ENCODE measurements at places on chromosomes 11 and 22.

- DNase-seq, result no peak
Observed at GRCh38 chr11:59939482-59939881, 1.2 kb downstream of the OOSP1 start.

DNA sequence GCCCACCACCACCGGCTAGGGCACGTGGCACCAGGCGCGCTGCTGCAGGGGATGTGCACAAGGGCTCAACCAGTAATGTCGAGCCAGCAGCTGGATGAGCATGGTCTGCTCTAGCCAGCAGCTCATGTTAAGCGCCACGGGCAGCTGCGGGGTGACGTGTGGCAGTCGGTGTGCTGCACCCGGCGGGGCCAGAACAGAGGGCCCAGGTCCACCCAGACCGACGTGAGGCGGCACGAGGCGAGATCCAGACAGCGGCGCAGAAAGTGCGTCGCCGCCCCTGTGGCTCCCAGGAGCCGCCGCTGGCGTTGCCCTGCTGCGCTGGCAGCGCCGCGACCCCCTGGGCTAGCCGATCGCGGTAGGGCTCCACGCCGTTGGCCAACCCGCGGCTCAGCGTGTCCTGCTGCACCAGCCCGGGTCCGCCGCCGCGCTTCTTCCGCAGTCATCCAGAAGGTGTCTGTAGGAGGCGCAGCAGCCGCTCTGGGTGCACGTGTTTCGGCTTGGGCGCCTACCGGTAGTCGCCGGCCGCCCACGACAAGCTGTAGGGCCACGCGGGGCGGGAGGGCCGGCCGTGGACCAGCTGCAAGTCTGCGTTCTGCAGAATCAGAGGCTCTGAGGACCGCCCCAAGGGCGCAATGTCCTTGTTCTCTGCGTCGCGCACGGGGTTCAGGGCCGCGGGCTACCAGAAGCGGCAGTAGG is 4.6 kb upstream of the GALR3 start:
- DNase-seq, result no peak

GRCh38 chr11:128904656-128905344 is 13.6 kb downstream of the KCNJ5 start:
- DNase-seq, result no peak

DNA sequence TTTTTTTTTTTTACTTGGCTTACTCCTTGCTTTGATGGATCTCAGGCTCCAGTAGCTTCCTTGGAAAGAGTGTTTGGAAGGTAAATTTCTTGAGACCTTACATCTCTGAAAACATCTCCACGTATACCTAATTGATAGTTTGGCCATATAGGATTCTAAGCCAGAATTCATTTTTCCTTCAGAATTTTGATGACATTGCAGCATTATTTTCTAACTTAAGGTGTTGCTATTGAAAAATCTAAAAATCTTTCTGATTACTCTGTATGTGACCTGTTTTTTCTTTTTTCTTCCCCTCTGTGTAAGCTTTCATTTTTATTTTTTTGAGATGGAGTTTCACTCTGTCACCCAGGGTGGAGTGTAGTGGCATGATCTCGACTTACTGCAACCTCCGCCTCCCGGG is 23.1 kb upstream of the SPTBN2 start:
- no peak for DNase-seq

GRCh38 chr11:113242767-113243397 is 71.5 kb upstream of the TTC12 start:
- peak; percentile 61 for DNase-seq

DNA sequence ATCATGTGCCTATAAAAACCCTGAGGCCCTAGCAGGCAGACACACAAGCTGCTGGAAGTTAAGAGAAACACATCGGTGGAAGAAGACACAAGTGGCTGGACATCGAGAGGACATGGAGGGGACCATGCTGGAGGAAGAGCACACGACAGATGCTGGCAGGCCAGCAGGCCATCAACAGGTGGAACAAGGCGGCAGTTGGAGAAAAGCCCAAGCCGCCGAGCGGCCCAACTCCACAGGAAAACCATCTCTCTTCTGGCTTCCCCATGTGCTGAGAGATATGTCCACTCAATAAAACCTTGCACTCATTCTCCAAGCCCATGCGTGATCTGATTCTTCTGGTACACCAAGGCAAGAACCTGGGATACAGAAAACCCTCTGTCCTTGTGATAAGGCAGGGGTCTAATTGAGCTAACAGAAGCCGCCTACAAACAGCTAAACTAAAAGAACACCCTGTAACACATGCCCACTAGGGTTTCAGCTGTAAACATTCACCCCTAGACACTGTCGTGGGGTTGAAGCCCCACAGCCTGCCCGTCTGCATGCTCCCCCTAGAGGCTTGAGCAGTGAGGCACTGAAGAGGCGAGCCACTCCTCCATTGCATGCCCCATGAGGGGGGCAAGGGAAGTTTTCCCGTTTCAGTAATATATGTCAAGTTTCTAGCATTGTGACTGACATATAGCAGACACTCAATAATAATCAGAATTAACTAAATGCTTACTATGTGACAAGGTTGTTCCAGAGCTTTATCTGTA is 39.0 kb upstream of the MMP20 start:
- no peak for DNase-seq

GRCh38 chr11:121671283-121672168 is 218.8 kb upstream of the SORL1-AS1 start:
- DNase-seq, result peak; percentile 64

DNA sequence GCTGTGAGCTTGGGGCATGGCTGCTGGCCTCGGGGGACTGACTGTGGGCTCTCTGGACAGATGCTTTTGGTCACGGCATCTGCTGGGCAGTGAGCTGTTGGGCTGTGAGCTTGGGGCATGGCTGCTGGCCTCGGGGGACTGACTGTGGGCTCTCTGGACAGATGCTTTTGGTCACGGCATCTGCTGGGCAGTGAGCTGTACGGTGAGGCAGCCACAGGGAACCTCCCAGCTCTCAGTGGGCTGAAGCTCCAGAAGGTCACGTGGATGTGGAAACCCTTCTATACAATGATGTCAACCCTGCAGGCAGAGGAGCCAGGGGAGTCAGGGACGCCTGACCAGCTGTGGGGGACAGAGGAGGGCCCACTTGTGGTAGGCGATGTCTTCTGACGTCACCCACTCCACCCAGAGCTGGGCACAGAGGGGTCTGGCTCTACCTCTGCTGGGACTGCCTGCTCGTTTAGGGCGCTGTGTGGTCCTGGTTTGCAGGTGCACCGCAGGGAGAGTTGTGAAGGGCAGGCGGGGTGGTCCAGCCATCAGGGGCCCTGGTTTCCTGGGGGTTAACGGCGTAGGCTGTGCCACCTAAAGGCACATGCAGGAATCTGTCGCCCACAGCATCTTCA is 1331.3 kb downstream of the BRD1 start:
- DNase-seq, result peak; percentile 37

- DNase-seq, result no peak
Observed at GRCh38 chr11:44565953-44566949, 788 bp downstream of the CD82 start.

- DNase-seq, result no peak
Observed at GRCh38 chr11:132490978-132491377, 1041.3 kb downstream of the OPCML start.

DNA sequence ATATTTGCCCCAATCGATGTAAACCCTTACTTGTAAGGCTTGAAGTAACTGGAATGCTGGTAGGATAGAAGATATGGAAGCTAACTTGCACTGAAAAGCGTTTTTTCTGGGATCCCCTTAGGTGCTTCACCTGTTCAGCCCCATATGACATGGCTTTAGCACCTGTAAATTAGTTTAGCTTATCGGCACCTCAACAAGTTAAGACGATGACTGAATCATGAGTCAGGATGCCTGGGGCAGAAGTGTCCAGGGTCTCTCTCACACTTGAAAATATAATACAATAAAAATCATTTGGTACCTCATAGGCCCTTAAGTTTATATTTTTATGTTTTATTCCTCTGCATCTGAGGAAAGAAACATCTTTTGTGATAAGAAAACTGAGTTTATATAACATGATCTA is 409.2 kb upstream of the LRRC4C start:
- no peak for DNase-seq

GRCh38 chr11:14312736-14313438 is 46.1 kb downstream of the RRAS2 start:
- no peak for DNase-seq

DNA sequence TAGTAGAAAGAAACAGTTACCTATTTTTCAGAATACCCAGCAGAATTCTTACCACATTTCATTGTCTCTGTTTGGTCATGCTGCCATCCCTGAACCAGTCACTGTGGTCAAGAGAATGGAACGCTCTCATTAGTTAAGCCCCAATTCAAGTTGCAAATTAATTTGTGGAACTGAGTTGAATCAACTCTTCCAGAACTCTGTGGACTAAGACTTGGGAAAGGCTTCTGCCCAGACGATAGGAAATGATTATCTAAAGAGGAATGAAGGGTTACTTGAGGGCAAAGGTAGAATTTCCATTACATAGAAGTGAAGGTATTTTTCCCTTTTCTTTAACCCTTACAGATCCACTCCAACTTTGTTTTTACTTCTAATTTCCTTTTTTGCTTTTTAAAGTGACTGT is 286.4 kb downstream of the DYNC2H1 start:
- no peak for DNase-seq

DNA sequence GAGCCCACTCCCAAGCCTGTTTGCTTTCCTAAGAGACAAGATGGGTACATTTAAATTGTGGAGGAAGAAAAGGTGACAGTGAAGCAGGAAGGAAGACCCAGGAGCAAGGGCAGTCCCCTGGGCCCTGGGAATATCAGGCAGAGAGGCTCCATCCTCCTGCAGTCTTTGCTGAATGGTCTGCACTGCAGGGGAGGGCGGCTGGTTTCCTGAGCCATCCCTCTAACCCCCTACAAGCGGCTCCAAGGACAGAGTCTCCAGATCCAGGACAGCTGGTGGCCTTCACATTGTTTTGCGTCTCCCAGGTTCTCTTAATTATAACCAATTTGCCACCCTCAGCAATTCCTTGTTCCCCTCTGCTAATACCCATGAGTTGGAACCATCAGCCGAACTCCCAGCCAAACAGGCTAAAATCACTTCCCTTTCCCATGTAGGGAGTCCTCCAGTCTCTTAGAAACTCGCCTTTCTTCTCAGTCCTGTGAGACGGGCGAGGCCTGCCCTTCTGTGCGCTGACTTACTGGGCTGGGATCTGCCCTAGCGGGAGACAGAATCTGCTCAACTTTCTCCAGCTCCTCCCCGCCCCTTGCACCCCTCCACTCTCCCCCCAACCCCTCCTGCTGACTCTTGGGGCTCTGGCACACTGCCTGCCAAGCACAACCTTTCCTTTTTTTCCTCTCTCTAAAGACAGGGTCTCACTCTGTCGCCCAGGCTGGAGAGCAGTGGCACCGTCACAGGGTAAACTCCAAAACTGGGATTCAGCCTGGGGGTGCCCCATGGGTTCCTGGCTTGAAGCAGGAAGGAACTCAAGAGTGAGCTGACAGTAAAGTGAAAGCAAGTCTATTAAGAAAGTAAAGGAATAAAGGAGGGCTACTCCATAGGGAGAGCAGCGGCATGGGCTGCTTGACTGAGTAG is 53.4 kb upstream of the EMID1 start:
- no peak for DNase-seq

GRCh38 chr11:2305140-2305778 is 3.4 kb downstream of the TSPAN32 start:
- DNase-seq, result peak; percentile 89

DNA sequence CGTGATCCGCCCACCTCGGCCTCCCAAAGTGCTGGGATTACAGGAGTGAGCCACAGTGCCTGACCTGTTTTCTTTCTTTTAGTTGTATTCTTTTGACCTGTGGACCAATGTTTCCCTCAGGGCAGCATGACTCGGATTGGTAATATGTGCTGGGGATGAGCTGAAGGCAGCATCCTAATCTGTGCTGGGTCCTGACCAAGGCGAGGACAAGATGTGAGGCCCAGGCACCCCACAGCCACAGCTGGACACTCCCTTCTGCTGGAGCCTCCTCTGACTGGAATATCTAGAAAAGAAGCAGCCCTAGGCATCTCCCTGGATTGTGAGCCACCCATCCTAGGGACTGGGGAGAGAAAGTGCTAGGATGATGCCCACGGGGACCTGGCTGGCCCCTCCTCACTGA is 105.4 kb downstream of the PDE2A start:
- DNase-seq, result peak; percentile 16

DNA sequence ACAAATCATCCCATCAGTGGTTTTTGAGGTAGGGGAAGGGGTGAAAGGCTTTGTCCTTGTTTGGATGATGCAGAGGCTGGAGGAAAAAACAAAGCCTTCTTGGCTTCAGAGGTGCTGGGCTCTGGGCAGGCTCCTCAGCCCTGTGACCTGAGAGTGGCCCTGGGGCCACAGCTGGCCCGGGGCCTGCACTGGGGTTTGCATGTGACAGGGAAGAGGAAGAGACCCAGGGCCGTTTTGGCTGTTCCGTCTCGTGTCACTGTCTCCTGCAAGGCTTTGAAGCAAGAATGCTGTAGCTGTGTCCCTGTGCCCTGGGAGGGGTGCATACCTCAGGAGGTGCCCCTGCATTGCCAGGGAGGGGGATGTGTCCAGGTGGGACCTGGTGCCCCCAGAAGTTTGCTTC is 12.6 kb downstream of the ARHGAP8 start:
- DNase-seq, result no peak

- DNase-seq, result no peak
Observed at GRCh38 chr11:44577231-44577830, 11.9 kb downstream of the CD82 start.

- peak; percentile 81 for DNase-seq
Observed at GRCh38 chr11:64553554-64554201, 37.3 kb upstream of the SLC22A12 start.

- DNase-seq, result no peak
Observed at GRCh38 chr11:78731027-78731426, 156.4 kb upstream of the NARS2 start.

GRCh38 chr11:121534131-121535093 is 81.6 kb upstream of the SORL1-AS1 start:
- DNase-seq, result no peak

DNA sequence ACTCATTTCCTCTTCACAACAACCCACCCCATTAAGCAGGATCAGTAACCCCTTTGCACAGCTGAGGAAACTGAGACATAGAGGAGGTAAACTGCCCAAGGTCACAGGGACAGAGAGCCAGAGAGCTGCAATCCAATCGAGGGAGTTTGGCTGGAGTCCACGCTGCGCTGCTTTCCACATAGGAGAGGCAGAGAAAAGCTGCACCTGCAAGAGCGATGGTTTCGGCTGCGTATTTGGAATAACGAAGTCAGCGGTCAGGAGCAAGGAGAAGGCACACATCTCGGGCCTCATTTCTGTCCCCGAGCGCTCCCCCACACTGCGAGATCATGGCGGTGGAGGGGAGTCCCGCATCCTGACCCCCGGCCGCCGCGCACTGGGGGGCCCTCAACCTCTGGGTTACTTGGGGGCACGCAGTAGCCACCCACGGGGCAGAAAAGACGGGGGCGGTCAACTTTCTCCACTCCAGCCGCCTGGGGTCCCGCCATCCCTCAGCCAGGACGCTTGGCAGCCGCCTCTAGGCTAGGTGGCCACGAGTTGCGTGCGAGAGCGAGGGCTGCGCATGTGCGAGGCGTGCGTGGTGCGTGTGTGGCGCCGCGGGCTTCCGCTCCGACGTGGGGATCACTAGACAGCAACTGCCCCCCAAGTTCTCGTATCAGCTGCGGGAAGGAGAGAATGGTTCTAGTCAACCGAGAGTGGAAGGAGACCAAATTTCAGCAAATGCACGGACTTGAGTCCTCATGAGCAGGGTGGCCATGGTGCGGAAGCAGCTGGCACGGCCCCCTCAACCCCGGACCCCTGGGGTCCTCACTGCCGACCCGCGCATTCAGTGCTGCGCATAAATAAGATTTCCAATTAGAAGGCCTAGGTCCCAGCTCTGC is 42.3 kb upstream of the CLDN5 start:
- no peak for DNase-seq

GRCh38 chr11:113026778-113027177 is 65.6 kb downstream of the NCAM1 start:
- DNase-seq, result no peak

Data from right forelimb (tissue), 1 donor.